Activated naive CD4-positive, alpha-beta T cell treated with anti-CD3 and anti-CD28 coated beads, Interleukin-2, amount 50 U/mL, for 16 hours (primary cell): ENCODE measurements at places on chromosomes 1 and 21.

DNA sequence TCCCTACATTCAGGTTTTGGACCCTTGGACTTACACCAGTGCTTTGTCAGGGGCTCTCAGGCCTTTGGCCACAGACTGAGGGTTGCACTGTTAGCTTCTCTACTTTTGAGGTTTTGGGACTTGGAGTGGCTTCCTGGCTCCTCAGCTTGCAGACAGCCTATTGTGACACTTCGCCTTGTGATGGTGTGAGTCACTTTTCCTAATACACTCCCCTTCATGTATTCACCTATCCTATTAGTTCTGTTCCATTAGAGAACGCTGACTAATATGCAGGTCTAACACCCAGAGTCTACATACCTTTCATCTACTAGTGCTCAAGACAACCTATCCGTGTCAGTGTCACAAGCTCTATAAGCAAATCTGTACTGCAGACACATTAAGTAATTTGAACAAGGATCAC lies 605.3 kb downstream of the KCNT2 start:
- DNase-seq, result no peak

GRCh38 chr1:160863061-160863773 lies 530 bp upstream of the CD244 start:
- no peak for DNase-seq

DNA sequence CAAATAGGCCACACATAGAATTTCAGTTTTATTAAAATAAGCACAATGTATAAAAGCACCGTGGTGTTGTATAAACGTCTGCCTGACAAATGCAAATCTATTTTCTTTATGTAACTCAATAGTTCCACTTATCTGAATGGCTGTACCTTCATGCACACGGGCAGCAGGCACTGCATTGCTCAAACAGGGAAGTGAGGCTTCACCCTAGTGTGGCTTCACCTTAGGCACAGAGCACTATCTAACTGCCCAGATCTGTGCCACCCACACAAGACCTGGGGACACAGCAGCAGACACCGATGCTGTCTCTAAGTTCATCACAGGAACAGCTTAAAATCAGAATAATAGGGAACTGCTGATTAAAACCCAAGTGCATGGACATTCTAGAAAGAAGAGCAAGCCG lies 6.0 kb upstream of the KNCN start:
- DNase-seq, result no peak

DNA sequence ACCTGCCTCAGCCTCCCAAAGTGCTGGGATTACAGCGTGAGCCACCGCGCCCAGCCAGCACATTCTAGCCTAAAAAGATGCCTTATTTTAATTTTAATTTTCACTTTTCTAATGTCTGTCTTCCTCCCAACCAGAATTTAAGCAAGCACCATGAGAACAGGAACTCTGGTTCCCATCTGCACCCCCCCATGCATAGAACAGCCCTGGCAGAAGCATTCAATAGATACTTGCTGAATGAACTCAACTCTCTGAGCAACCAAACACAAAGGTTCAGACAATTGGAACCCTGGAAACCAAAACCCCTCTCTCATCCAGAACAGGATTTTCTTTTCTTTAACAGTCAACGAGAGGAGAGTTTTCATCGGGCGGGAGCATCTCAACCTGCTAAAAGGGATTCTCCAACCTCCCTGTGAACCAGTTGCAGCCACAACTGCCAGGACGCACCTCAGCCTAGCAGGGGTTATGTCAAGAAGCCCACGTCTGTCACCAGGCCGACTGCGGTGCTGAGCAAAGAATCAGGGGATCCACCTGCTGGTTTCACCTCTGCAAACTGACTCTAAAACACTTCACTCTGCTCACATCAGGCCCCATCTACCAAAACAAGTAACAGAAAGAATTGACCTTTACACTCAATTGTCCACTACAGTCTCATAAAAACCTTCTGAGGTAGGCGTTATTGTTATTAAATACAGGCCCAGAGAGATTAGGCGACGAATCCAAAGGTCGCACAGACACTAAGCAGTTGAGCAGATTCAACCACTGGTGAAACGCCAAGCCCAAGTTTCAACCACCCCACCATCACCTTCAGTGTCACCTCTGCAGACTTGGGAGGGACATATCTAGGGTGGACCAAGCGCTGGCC lies 1.7 kb downstream of the KIAA2013 start:
- no peak for DNase-seq

GRCh38 chr1:113557187-113557586 lies 166.9 kb downstream of the MAGI3 start:
- no peak for DNase-seq

- no peak for DNase-seq
Observed at GRCh38 chr1:113282893-113283285, 107.4 kb upstream of the MAGI3 start.

GRCh38 chr21:45258466-45258865 lies 29.2 kb downstream of the POFUT2 start:
- DNase-seq, result no peak

DNA sequence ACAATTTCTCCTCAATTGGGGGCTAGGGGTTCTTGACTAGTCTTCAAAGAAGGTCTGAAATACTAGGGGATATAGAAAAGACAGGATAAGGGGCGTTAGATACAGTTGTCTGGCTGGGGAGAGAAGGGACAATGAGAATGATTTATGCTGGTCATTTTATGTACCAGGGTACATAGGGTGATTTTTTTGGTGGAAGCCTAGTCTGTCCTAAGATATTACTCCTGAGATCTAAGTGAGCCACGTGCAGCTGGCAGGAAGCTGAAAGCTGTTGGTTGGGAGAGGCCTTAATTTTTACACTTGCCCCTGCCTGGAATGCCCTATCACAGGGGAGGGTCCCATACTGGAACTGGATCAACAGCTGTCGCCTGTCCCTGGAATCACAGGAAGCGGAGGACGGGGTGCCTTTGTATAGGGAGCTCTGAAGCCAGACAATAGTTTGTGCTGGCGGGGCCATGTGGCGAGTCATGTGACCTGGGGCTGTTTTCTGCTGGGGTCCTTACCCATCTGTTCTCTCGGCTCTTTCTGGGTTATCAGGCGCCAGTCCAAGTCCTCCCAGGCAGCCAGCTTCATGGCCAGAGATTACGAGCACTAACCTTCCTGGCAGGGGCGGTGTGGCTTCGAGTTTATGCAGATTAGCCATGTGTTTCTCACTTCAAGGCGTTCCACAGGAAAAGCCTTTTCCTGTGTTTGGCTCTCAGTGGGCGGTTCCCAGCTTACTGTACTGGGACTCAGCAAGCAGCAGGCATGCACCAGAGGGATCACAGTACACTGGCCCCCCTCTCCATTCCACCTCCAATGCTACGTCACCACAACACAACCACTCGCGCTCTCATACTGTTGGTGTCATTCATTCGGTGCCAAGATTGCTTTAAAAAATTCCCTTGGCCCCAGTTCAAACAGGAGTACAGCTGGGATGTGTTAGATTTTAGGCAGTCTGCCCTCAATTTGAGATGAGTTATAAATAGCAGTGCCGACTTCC lies 27.5 kb downstream of the ARID1A start:
- DNase-seq, result peak; percentile 24

GRCh38 chr21:33015096-33015495 lies 10.6 kb upstream of the OLIG2 start:
- DNase-seq, result no peak

- no peak for DNase-seq
Observed at GRCh38 chr21:16533692-16534407, 804.1 kb downstream of the USP25 start.

GRCh38 chr1:84165601-84166000 lies 21.5 kb downstream of the PRKACB start:
- no peak for DNase-seq
